HCEC 1CT (cell line): ENCODE measurements at places on chromosomes 7 and 10.

GRCh38 chr7:79298145-79298760 lies 155.2 kb downstream of the MAGI2 start:
- DNase-seq, result peak; percentile 60

GRCh38 chr10:56679578-56679977 lies 318.5 kb upstream of the ZWINT start:
- DNase-seq, result no peak

- no peak for DNase-seq
Measured at GRCh38 chr7:94514140-94514889, 4.7 kb downstream of the CASD1 start.

GRCh38 chr10:112370424-112370819 lies 3.5 kb upstream of the ACSL5 start:
- DNase-seq, result no peak

GRCh38 chr10:15571575-15571974 lies 148.1 kb downstream of the ITGA8 start:
- peak; percentile 8 for DNase-seq

GRCh38 chr7:1432411-1433082 lies 26.7 kb downstream of the MICALL2 start:
- no peak for DNase-seq

DNA sequence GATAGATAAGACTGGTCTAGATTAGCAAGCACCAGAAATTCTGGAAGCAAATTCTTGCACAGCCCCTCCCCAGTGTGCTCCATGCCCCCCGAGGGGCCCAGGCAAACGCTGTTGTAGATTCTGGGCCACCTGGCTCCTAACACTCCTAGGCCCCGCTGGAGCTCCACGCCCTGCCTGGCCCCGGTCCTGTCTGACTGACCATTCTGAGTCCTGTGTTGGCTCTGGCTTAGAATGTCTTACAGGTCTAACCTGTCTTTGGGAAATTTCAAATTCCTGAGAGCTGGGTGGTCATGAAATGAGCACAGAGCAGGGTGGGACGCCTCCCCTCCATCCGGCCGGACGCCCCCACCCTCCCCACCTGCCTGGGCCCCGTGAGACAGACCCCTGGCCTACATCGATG lies 12.6 kb upstream of the OPALIN start:
- DNase-seq, result no peak

DNA sequence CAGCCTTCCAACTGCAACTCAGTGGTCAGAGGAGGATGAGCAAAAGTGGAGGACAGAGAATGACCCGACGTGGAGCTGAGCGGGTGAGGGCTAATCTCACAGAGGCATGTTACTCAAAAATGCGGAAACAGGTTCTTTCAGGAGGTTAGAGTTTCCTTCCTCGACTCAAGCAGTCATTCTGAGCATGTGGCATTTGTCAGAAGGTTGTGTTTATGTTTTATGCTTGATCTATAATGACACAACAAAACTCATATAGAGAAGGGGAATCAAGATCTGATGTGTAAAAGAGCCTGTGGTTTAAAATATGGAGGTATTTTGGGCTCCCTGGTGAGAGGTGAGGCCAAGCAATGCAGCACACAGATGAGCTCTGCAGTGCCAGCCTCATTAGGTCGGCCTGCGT lies 311.4 kb downstream of the ADARB2 start:
- DNase-seq, result no peak

- no peak for DNase-seq
Measured at GRCh38 chr10:114418109-114418508, 13.8 kb upstream of the AFAP1L2 start.

DNA sequence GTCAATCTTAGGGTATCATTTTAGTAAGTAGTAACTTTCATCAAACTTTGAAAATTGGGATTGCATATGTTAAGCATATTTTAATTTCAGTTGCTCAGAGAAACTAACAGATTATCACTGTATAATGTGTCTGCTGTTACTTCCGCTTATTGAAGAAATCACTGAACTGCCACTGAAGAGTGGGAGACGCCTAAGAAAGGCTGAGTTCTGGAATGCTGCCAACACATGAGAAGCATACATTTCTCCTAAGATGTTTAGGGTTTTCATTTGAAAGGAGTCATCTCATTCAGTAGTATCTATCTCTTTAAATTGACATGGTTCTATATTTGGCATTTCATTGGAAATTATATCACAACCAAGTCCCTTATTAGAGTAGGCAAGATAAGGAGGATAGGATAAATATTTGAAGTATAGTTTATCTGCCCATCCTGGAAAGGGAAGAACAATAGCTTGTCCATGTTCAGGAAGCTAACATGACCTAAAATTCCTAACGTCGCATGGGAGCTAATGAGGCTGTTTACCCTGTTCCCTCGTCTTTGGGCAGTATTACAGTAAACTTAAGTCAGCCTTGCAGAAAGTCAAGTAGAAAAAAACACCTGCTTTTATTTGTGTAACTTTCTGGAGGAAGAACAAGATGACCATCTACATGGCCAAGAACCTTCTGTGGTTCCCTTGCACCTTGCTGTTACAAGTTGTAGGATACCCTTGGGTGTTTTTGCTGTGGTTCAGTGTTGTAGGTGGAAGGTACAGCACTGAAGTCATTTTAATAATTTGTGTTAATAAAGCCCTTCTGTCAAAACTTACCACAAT lies 67.3 kb downstream of the NHLRC2 start:
- no peak for DNase-seq

DNA sequence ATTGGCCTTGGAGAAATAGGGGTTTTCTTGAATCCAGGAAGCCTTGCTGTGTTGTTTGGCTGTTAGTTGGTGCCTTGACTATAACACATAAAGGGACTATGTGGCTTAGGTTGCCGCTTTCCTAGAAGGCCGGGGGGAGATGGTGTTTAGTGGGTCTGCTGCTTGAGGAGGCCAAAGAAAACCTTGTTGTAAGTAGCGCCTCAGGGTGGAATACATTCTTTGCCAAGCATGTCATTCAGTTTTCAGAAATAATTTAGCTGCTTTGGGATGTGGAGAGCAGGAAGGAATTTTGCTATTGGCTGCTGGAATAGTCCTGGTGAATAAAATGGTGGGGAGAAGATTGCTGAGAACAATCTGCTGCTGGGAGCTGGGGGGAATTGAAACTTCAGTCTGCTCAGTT lies 132.9 kb upstream of the WNT16 start:
- no peak for DNase-seq

DNA sequence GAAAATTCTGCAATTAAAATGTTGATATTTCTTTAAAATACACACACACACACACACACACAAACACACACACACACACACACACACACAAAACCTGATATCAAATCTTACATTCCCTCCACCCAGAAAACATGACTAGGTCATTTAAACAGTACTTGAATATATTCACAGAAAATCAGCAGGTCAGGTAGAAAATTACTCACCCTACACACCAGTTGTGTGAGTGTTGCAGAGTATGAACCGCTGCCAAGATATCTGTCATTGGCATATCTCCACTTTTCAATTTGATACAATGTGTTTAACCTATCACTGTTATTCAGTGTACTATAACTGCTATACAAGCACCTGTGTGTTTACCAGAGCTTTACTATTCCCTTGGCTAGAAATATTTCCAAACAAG lies 283.6 kb upstream of the LRRTM3 start:
- no peak for DNase-seq

- no peak for DNase-seq
Measured at GRCh38 chr7:109579901-109580300, 1010.2 kb downstream of the DNAJB9 start.

- DNase-seq, result no peak
Measured at GRCh38 chr7:123622660-123623386, 21.2 kb downstream of the ASB15 start.
